Right renal cortex interstitium (tissue), 3 donors: ENCODE measurements at places on chromosomes 1 and 21.

DNA sequence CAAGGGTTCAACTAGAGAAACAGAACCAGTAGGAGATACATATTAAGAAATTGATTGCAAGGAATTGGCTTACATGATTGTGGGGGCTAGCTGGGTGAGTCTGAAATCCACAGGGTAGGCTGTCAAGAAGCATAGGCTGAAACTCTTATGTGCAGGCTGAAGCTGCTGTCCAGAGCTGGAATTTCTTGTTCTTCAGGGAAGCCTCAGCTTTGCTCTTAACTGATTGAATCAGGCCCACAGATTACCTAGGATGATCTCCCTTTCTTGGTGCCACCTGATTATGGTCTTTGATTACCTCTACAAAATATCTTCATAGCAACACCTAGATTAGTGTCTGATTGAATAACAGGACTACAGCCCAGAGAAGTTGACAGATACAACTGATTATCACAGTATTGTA lies 22.5 kb upstream of the FRRS1 start:
- no peak for DNase-seq

DNA sequence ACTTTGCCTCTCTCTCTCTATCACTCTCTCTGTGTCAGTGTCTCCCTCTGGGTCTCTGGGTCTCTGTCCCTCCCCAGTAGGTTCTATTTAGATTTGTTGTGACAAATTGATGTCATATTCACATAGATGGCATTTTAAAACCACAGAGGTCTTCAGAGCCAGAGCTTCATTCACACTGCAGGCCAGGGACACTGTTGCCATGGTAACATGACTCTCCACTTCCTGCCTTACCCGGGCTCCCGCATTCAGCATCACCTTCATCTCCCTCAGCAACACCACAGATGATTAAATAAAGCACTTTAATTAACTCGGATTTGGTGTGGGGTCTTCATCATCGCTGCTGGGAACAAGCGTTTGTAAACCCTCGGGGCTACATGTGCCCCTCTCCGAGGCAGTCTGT lies 132.6 kb downstream of the ETS2 start:
- DNase-seq: no peak

DNA sequence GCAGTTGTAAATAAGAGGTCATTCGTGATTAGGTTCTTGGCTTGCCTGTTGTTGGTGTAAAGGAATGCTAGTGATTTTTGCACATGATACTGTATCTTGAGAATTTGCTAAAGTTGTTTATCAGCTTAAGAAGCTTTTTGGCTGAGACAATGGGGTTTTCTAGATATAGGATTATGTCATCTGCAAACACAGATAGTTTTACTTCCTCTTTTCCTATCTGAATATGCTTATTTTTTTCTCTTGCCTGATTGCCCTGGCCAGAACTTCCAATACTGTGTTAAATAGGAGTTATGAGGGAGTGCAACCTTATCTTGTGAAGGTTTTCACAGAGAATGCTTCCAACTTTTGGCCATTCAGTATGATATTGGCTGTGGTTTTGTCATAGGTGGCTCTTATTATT lies 576.1 kb upstream of the RGS18 start:
- no peak for DNase-seq

GRCh38 chr1:38331496-38332210 lies 285.1 kb upstream of the POU3F1 start:
- DNase-seq: no peak

DNA sequence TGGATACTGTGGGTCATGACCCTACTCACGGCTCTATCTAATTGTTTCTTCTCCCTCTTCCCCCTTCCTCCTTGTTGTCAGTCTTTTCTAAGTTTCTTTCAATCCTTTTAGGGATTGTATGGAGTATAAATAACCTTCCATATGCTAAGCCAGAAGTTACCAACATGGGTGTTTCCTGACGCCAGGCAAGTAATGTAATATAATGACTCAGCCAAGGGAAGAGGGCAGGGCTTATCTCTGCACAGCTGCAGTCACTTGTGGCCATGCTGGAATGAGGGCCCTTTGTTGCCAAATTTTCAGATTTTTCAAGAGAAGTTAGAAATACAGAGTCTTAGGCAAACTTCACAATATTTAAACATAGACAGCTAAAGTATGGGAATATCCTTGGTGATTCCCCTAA lies 194.6 kb downstream of the ST6GALNAC3 start:
- no peak for DNase-seq

DNA sequence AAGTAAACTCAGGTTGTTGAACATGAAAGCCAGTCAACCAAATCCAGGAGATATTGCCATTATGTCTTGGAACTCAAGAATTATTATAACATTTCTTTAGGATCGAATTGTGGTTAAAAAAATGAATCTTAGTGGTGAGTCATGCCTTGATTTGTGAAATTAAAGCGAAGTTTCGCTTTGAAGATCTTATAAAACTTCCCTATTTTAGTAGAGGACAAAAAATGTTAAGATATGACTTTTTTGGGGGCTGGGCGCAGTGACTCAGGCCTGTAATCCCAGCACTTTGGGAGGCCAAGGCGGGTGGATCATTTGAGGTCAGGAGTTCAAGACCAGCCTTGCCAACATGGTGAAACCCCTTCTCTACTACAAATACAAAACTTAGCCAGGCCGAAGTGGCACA lies 39.5 kb upstream of the PTBP2 start:
- no peak for DNase-seq

- DNase-seq: no peak
These were observed 336.2 kb upstream of the SGIP1 start for GRCh38 chr1:66197785-66198184.
